Right renal pelvis (tissue), 4 donors: ENCODE measurements at places on chromosomes 12 and 14. TPM values are rescaled to one million over a fixed set of nuclear protein-coding genes. Genes with fewer than 3 reads are reported as not detected.
A peak's percentile ranks its signal among the peaks of the same experiment; 100 is the strongest.

GRCh38 chr12:123075646-123076171 lies 75.2 kb downstream of the PITPNM2 start:
- DNase-seq: no peak

DNA sequence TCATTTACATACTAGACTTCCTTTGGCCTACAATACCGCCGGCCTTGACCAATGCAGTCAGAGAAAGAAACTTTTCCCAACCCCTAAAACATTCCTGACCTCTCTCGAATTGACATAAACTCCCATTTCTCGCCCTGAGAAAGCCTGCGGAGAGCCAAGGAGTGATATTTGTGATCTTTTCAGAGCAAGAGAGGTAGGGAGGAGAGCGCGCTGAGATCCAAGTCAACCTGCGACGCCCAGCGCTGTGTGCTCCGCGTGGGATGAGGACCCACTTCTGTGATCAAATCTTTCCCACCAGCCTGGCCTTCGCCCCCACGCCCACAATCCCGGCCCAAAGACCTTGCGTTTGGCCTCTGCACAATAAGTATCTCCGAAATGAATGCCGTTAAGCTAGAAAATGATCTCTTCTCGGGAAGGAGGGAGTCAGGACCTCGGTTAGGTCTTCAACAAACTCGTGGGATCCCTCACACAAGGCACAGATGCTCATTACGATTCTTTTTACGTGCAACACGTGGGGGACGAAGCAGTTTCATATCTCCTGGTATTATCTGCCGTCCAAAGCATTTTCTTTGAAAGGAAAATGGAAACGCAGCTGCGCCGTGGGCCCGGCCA lies 6.3 kb upstream of the NPAS3 start:
- DNase-seq: no peak

GRCh38 chr12:59193476-59194050 lies 273.3 kb upstream of the LRIG3 start:
- no peak for DNase-seq

DNA sequence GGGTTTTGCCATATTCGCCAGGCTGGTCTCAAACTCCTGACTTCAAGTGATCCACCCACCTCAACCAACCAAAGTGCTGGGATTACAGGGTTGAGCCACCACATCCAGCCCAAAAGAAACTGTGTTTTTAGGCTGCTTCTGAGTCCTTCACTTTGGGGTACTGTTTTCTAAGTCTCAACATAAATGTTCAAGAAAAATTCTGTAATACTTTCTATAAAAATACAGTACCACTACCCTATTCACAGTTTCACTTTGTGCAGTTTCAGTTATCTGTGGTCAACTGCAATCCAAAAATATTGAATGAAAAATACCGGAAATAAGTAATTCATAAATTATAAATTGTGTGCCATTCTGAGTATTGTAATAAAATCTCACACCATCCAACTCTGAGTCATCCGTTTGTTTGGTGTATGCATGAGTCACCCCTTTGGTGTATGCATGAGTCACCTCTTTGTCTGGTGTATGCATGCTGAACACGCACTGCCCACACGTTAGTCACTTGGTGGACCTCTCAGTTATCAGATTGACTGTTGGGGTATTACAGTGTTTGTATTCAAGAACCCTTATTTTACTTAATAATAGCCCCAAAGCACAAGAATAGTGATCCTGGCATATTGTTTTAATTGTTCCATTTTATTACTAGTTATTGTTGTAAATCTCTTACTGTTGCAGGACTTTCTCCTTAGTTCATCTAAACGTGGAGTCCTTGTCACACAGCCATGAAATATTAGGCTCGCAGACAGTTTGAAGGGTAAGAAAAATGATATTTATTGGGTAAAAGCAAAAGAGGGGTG lies 190.2 kb downstream of the FSCB start:
- no peak for DNase-seq

DNA sequence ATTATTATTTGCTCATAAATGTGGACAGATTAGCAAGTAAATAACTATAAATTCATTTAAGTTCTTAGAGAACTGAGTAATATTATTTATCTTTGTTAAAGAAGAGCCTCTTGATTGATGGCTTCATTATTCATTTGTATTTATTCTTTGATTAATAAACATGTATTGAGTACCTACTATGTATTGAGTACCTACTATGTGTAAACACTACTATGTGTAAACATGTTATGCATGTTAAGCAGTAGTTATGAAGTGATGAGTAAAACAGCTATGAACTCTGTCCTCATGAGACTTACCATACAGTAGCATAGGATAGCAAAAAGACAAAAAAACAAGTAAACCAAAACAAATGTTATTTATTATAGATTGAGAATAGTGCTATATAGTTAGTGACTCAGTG lies 61.9 kb downstream of the MNAT1 start:
- DNase-seq: no peak

DNA sequence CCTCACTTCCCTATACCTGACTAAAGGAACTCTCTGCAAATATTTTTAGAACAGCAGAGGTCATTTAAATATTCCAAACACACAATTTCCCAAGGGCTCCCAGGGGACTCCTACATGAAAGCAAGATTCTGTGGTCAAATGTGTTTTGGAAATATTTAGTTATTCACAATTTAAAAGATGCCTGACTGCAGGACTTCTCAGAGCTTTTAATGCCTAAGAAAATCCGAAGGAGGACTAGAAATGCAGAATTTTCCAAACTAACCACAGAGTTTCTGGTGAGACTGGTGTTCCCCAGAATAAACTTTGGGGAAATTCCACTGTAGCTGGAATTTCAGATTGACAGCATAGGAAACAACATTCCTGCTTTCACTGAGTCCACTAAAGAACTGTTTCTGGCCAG lies 84.8 kb upstream of the MAP1LC3B2 start:
- DNase-seq: no peak

GRCh38 chr14:101132051-101132571 lies 228.6 kb upstream of the RTL1 start:
- no peak for DNase-seq

DNA sequence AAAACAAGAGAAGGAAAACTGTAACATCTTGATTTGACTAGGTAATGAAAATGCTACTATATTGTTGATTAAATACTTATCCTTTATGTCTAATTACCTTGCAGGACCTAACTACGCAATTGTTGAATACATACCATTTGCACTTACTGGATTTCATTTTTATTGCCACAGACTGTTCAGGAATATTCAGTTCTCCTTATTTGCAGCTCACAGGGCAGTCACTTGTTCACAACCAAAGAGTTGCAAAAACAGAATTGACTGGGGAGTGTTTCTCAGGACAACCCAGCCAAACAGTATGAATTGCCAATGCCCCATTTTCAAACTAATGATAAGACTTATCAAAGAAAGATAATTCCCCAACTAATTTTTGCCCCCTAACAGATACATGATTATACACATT lies 49.4 kb downstream of the CIT start:
- no peak for DNase-seq

- DNase-seq: peak; percentile 3
Measured at GRCh38 chr12:6494258-6494743, 399 bp downstream of the NCAPD2 start.

DNA sequence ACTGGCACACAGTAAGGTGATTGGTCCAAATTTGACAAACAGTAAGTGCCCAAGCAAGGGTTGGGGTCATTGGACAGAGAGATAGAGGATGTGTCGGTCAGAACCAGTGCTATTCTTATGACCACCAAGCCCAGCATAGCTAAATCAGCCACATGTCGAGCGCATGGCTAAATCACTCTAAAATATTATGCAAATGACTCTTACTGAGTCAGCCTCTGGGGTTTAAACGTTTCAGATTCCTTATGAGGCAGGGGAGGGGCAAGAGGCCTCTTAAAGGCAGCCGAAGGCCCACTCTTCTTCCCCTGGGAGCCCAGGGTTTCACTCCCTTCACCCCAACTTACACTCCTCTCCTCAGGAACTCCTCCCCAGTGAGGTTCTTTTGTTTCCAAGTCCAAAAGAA lies 603 bp upstream of the ENDOU start:
- DNase-seq: no peak

MNAT1 gene
- 52.1 TPM for polyA plus RNA-seq

ZBTB42 gene
- 5.2 TPM for polyA plus RNA-seq

GPD1 gene
- polyA plus RNA-seq: 82.4 TPM

DBX2 gene
- polyA plus RNA-seq: 0.12 TPM
